ENCODE measurements at places on chromosomes 2 and 18.
A peak's percentile ranks its signal among the peaks of the same experiment; 100 is the strongest.

GRCh38 chr2:109208071-109208950 is 79.3 kb downstream of the SH3RF3 start:
- no peak for DNase-seq

DNA sequence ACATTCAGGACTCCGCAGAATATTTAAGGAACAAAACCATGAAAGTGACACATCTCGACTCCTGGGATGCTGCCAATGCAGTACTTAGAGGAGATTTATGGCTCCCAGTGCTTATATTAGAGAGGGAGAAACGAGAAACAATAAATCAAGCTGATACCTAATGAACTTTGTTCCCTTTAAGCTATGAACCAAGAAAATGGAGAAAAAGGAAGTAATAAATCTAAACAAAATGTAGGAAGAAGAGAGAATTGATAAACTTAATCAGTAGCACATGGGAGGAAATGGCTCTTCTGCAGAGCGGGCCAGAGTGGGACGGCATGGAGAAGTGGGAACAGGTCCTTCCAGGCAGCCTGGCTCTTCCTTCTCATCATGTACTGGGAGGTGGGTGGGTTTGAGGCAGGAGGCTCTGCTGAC is 42.7 kb downstream of the NPPC start:
- no peak for DNase-seq

GRCh38 chr2:41621563-41621962 is 426.3 kb upstream of the PKDCC start:
- DNase-seq: no peak

- no peak for DNase-seq
These were observed 2.9 kb upstream of the TMSB10 start for GRCh38 chr2:84902526-84902925.

DNA sequence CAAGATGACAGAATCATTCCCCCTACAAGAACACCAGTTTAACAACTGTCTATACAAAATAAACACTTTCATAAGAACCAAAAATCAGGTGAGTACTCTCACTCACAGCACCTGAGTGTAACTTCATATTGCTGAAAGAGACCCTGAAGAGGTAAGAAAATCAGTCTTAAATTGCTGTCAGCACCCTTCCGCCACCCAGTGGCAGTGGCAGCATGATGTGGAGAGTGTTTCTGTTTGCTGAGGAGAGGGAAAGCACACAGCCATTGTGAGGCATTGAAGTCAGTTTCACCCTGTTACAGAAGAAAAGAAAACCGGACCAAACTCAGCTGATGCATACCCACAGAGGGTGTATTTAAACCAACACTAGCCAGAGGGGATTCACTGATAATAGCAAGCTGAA is 1240.8 kb upstream of the CRIM1 start:
- peak; percentile 0 for DNase-seq

DNA sequence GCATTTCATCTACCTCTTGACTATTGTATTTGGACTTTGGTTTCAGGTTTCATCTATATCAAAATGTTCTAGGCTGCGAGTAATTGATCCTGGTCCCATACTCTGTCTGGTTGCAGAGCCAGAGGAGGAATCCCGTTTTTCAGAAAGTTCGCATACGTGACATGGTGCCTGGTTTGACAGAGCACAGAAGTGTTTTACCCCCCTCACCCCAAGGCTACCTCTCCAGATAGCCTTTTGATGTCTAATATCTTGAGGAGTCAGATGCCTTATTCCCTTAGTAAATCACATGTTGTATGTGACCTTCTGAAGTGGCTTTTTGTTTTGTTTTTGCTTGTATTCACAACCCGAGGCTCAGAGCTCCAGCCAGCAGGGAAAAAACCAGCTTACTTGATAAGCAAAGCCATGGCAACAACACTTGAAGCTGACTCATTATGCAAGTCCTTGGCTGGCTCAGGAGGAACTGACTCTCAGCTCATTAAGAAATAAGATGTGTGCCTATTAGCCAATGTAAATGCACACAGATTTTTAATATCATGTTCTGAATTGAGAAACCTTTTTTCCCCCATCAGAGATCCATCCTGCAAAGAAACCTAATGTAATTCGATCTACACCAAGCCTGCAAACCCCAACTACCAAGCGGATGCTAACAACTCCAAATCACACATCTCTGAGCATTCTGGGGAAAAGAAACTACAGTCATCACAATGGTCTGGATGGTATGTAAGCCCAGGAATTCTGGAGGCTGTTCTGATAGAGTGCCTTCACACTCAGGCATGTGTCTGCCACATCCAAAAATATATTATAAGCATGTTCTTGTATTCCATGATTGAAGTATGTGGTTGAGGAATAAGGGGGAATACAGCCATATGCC is 41.4 kb downstream of the OXER1 start:
- DNase-seq: no peak

DNA sequence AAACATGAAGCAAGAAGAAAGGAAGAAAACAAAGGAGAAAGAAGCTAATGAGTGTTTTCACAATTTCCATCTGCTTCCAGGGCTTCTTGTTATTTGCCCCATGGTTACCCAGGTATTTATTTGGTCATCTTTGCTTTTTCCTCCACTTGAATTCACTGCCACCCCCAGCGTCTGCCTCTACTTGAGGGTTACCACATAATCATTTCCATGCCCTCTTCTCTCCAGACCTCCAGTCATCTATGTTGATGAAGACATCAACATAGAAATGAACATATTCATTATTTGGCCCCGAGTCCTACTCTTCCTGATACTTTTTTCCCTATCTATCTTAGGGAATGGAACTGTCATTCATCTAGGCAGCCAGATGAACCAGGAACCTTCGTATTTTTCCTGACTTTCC is 133.6 kb upstream of the CAVIN2 start:
- DNase-seq: no peak

DNA sequence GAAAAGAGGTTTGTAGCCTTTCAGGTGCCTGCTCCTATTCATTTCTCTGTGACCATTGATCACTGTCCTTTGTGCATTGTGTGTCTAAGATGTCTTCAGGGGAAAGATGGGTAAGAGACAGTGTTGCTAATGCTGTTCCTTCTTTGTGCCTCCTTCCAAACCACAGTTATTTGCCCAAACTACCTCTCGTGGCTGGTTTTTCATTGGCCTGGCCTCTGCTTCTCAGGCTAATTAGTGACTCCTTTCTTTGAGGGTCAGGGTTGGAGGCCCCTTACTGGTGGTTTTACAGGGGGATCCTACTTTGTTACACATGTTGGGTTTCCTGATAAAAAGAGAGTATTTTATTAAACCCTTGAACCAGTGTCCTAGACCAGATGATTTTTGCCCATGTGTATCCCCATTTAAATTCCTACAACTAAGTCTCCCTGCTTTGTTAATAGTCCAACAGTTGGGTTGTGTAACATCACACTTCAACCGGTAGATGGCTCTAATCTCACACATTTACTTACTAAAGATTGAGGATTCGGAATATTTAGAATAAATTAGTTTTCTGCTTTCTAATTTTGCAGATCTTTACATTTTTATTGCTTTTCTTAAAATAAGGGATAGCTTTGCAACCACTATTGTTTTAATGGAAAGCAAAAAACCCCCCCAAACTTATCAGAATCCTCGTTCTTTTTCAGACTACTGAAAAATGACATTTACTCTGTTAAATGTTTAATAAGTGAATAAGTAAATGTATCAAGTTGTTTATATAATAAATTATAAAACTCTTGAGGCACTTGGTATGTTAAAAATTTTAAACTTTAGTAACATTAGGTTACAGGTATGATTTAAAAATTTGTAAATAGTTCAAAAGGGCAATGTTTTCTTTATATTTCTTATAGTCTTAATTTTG is 2.4 kb downstream of the MARS2 start:
- DNase-seq: peak; percentile 38

DNA sequence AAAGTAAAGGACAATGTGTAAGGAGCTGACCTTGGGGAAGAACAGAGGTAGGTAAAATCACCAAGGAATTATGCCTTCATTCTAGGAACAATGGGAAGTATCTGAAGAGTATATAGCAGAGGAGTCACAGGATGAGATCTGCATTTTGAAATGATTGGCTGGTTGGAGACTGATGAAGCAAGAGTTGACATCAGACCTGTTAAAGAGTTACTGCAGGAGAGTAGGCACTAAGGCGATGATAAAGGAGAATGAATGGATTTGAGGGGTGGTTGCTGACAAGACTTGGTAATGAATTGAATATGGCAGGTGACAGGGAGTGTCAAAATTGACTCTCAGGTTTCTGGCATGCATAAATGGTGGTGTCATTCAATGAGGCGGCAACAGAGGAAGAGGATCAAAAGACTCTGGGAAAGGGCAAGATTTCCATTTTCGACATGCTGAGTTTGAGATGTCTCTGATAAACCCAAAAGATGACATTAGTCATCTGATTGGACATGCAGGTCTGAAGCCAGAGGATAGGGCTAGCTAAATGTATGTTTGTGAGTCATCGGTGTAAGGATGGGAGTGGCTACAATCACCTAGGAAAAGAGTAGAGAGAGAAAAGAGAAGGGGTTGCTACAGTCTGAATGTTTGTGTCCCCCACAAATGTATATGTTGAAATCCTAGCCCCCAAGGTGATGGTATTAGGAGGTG is 236.5 kb downstream of the DYM start:
- DNase-seq: no peak

GRCh38 chr2:205540036-205540435 is 142.3 kb upstream of the NRP2 start:
- DNase-seq: no peak

DNA sequence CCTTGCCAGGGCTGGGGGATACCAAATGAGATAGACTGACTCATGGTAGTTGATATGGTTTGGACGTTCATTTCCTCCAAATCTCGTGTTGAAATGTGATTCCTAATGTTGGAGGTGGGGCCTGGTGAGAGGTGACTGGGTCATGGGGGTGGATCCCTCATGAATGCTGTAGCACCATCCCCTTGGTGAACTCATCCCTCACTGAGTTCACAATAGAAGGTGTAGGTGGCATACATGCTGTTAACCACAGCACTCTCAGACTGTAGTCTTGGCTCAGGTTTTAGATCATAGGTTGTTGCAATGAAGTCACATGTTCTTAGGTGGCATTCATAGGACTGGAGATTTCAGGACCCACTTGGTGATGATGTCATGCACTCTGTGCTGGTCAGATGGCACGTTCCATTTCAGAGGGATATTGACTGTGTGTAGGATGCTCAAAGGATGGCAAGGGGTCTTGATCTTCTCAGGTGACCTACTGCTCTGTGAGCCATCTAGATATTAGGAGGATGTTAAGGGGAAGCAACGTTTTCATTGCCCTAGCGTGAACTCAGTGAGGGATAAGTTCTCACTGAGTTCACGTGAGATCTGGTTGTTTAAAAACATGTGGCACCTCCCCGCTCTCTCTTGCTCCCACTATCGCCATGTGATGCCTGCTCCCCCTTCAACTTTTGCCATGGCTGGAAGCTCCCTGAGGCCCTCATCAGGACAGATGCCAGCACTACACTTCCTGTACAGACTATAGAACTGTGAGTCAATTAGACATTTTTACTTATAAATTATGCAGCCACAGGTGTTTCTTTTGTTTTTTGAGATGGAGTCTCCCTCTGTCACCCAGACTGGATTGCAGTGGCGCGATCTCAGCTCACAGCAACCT is 73.8 kb upstream of the ACAA2 start:
- DNase-seq: no peak

GRCh38 chr2:9310798-9311197 is 104.2 kb downstream of the ASAP2 start:
- no peak for DNase-seq

- DNase-seq: peak; percentile 85
These were observed 60.1 kb downstream of the EMILIN2 start for GRCh38 chr18:2906704-2907549.
